Activated CD4-positive, alpha-beta memory T cell treated with anti-CD3 and anti-CD28 coated beads for 36 hours (primary cell): ENCODE measurements at places on chromosomes 7 and 10. TPM values are rescaled to one million over a fixed set of nuclear protein-coding genes. Genes with fewer than 3 reads are reported as not detected.
A peak's percentile ranks its signal among the peaks of the same experiment; 100 is the strongest.

TFEC gene
- not detected for total RNA-seq

MACC1 gene
- 0.10 TPM for total RNA-seq

RNF32 gene
- 1.4 TPM for total RNA-seq

SPDYE16 gene
- 0.19 TPM for total RNA-seq

LBX1 gene
- total RNA-seq, result not detected

CYP17A1 gene
- not detected for total RNA-seq

DNA sequence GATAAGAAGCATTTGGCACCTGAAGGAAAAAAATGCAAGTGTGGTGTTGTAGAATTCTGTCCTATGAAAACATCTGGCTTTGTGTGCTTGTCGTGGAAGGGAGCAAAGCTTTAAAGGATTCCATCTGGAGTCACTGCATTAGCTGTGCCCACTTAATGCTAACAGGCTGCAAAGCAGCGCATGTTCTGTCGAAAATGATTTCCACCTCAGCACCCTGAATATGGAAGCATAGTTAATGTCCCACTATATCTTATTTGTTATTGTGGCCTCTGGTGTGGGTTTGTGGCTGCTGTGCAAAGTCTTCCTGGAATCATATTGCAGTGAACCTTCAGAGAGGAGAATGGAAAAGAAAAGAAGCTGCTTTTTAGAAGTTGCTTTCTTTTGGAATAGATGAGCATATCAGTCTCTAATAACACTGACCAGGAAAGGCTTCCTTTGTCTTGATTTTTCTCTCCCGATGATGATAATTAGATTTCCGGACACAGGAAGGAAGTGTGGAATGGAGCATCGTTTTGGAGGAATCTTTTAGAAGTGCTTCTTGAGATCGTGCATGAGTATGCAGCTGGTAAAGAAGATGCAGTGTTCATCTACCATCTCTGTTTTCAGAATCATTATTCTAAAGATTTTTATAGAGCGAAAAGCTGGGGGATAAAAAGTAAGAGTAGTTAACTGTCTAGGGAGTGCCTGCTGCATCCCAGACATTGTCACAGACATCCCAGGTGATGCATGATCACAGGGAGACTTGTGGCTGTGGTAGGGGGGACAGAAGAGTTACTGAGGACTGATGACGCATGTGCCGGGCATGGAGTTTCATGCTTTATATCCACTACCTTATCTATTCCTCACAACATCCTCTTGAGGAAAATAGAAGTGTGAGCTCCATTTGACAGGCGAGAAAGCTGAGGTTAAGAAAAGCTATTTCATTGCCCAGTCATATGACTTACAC lies 54.6 kb downstream of the TEX36 start:
- no peaks in the 10 kb centered on the region for H3K36me3 ChIP-seq
- no peak for DNase-seq
- H3K27me3 ChIP-seq, result peaks cover 6% of the 10 kb centered on the region
- no peak overlapping the region for H3K4me3 ChIP-seq

- peaks cover 38% of the 10 kb centered on the region for H3K27me3 ChIP-seq
- H3K4me3 ChIP-seq, result no peak overlapping the region
- H3K27ac ChIP-seq, result no peak overlapping the region
- H3K36me3 ChIP-seq, result no peaks in the 10 kb centered on the region
- peaks cover 3% of the 10 kb centered on the region for H3K4me1 ChIP-seq
Observed at GRCh38 chr10:121594623-121595350, 3.5 kb downstream of the FGFR2 start.

DNA sequence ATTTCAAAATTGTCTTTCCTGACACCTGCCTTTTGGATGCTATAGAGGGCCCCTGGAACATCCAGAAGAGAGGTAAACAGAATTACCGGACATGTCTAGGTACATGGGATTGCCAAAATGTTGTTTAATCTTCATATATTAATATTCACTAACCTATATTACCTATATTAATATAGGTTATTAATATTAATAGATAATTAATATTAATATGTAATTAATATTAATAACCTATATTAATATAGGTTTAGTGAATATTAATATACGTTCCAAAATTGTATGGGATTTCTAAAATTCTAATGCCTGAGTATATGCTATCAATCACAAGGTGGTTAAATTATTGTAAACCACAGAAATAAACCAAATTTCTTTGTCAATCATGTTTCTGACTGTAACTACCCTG lies 17.4 kb downstream of the TOMM7 start:
- no peak for DNase-seq
- no peaks in the 10 kb centered on the region for H3K36me3 ChIP-seq
- H3K4me1 ChIP-seq, result no peaks in the 10 kb centered on the region
- H3K4me3 ChIP-seq, result no peak overlapping the region
- peaks cover 2% of the 10 kb centered on the region for H3K27me3 ChIP-seq

DNA sequence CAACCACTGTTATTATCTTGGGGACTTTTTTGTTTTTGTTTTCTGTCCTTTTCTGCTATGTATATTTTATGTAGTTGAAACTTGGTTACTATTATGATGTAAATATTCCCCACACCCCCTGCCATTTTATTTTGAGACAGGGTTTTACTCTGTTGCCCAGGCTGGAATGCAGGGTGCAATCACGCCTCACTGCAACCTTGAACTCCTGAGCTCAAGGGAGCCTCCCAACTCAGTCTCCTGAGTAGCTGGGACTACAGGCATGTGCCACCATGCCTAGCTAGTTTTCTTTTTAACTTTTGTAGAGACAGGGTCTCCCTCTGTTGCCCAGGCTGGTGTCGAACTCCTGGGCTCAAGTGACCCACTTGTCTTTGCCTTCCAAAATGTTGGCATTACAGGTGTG lies 18.0 kb downstream of the GSTO2 start:
- H3K36me3 ChIP-seq, result no peaks in the 10 kb centered on the region
- no peak for DNase-seq
- peaks cover 20% of the 10 kb centered on the region for H3K27me3 ChIP-seq
- no peak overlapping the region for H3K4me3 ChIP-seq
- H3K27ac ChIP-seq, result no peak overlapping the region
- H3K4me1 ChIP-seq, result peaks cover 5% of the 10 kb centered on the region

- H3K4me1 ChIP-seq, result peaks cover 37% of the 10 kb centered on the region
- H3K27ac ChIP-seq, result peak overlapping the region; percentile 98
- DNase-seq, result no peak
- peaks cover 10% of the 10 kb centered on the region for H3K36me3 ChIP-seq
- peak overlapping the region; percentile 94 for H3K4me3 ChIP-seq
- no peaks in the 10 kb centered on the region for H3K27me3 ChIP-seq
Observed at GRCh38 chr10:42637142-42637541, 1.2 kb downstream of the ZNF33B start.

- H3K4me1 ChIP-seq, result no peaks in the 10 kb centered on the region
- no peak for DNase-seq
- peaks cover 16% of the 10 kb centered on the region for H3K27me3 ChIP-seq
- no peak overlapping the region for H3K27ac ChIP-seq
Observed at GRCh38 chr7:155556763-155557162, 10.4 kb upstream of the CNPY1 start.

DNA sequence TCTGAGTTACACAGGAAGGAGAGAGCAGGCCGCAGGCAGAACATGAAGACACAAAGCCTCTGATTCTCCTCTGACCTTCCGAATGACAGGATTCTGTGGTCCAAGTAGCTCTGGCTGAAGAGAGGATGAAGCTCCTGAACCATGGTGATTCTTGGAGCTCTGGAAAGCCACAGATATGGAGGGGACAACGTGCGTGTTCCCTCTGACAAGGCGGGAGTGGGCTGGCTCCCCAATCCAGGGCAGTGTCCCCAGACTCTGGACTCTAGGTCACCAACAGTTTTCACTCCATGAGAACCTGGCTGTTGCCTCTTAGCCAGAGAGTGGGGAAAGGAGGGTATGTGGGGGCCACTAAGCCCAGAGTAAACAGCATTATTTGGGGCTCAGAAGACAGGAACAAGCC lies 7.4 kb upstream of the TRPV6 start:
- no peak for DNase-seq
- H3K4me1 ChIP-seq, result no peaks in the 10 kb centered on the region
- H3K27ac ChIP-seq, result no peak overlapping the region
- H3K4me3 ChIP-seq, result no peak overlapping the region

GRCh38 chr10:131678171-131678570 lies 222.6 kb upstream of the PPP2R2D start:
- DNase-seq, result no peak
- H3K36me3 ChIP-seq, result no peaks in the 10 kb centered on the region
- no peaks in the 10 kb centered on the region for H3K27me3 ChIP-seq
- no peak overlapping the region for H3K4me3 ChIP-seq

- H3K4me1 ChIP-seq, result peaks cover 16% of the 10 kb centered on the region
- H3K4me3 ChIP-seq, result peak within 1 kb of the TSS; percentile 73
- peak; percentile 54 for DNase-seq
- no peaks in the 10 kb centered on the region for H3K36me3 ChIP-seq
- H3K27me3 ChIP-seq, result peaks cover 73% of the 10 kb centered on the region
Observed at GRCh38 chr10:11017570-11018431, at the start of gene CELF2. CELF2 (plus strand) TSS chr10:11017872; CDS start chr10:11018090, 218 bp downstream.

DNA sequence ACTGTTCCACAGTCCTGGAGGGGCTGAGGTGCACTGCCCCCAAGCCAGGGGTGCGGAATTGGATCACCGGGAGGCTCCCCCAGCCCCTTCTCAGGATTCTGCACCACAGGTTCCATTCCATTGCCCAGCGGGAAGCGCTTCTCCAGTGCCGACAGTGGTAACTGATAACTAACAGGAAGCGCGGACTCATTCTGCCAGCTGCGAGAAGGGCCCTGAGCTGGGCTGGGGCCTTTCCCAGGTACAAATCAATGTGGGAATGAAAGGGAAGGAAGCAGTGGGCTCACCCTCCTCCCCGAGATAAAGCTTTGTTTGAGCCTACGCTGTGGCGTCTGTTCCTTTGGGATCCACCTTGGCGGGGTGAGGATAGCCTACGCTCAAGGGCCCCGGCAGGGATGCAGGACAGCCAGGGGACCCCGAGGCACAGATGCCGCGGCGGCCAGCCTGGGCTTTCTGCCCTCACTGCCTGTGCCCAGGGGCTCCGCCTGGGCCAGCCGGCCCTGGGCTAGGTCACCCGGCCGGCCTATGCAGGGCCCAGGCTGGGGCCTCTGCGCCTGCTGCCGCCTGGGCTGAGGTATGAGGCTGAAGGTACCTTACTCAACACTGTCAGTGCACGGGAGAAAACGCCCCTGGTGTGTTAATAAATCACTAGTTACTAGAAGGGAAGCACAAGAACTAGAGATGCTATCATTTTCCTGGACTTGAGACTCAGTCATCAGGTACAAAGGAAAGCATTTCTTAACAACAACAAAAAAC lies 39.4 kb downstream of the EN2 start:
- peaks cover 23% of the 10 kb centered on the region for H3K27me3 ChIP-seq
- no peak overlapping the region for H3K27ac ChIP-seq
- DNase-seq, result no peak
- H3K4me1 ChIP-seq, result no peaks in the 10 kb centered on the region
- H3K4me3 ChIP-seq, result no peak overlapping the region
- no peaks in the 10 kb centered on the region for H3K36me3 ChIP-seq

DNA sequence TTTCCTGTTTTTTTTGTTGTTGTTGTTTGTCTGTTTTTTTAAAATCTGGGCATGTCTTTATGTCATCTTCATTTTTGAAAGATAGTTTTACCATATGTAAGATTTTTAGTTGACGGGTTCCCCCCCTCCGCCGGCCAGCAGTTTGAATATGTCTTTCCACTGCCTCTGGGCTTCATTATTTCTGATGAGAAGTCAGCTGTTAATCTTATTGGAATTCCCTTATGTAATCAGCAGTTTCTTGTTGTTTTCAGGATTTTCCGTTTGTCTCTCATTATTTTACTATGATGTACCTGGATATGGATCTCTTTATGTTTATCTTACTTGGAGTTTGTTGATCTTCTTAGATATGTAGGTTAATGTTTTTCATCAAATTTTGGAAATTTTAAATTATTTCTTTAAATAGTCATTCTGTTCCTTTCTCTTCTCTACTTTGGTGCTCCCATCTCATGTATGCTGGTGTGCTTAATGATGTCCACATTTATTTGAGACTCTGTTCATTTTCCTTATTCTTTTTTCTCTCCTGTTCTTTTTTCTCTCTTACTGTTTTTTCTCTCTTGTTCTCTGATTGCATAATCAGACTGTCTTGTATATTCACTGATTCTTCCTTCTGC lies 9.7 kb downstream of the EXOC6 start:
- H3K27ac ChIP-seq, result no peak overlapping the region
- no peaks in the 10 kb centered on the region for H3K27me3 ChIP-seq
- no peak overlapping the region for H3K4me3 ChIP-seq
- peaks cover 25% of the 10 kb centered on the region for H3K36me3 ChIP-seq
- H3K4me1 ChIP-seq, result peaks cover 15% of the 10 kb centered on the region
- DNase-seq, result no peak

- peaks cover 3% of the 10 kb centered on the region for H3K4me1 ChIP-seq
- H3K4me3 ChIP-seq, result no peak overlapping the region
- no peak for DNase-seq
- no peaks in the 10 kb centered on the region for H3K27me3 ChIP-seq
- no peaks in the 10 kb centered on the region for H3K36me3 ChIP-seq
Observed at GRCh38 chr10:103820101-103821062, 35.0 kb downstream of the SH3PXD2A start.

DNA sequence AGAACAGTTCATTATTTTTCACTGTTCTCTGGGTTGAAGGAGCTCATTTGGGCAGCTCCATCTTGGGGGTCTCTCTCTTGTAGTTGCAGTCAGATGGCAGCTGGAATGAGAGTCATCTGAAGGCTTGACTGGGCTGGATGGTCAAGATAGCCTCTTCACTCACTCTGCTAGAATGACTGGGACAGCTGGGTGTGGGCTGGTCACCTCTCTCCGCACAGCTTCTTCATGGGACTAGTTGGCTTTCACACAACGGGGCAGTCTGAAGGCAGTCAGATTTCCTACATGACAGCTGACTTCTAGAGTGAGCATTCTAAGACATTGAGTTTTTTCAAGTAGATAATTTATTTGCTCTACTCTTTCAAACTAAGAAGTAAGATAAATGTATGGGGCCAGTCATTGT lies 13.1 kb downstream of the PLEKHA1 start:
- no peaks in the 10 kb centered on the region for H3K27me3 ChIP-seq
- no peak overlapping the region for H3K27ac ChIP-seq
- H3K4me1 ChIP-seq, result peaks cover 62% of the 10 kb centered on the region
- H3K4me3 ChIP-seq, result no peak overlapping the region
- H3K36me3 ChIP-seq, result peaks cover 17% of the 10 kb centered on the region
- no peak for DNase-seq

GRCh38 chr10:132349766-132350165 lies 17.8 kb downstream of the LRRC27 start:
- DNase-seq, result no peak
- no peaks in the 10 kb centered on the region for H3K27me3 ChIP-seq
- no peak overlapping the region for H3K27ac ChIP-seq
- H3K4me3 ChIP-seq, result no peak overlapping the region
- H3K4me1 ChIP-seq, result no peaks in the 10 kb centered on the region
- H3K36me3 ChIP-seq, result no peaks in the 10 kb centered on the region

DNA sequence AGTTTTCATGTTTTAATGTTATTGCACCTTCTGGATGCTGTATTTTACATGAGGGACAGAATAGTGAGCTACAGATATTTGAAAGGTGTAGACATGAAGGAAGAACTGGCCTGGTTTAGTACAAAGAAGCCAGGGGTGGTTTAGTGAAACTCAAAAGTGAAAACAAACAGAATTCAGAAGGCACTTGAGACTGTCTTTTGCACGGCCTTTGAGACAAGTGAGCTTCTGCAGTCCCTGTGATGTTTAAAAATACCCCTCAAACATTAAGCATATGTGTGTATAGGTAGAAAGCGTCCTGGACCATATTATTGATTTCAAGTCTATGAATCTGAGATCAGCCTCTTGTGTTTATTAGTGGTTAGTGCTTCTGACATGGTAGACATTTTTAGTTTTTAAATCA lies 118.9 kb downstream of the CDK14 start:
- H3K4me1 ChIP-seq, result no peaks in the 10 kb centered on the region
- no peak overlapping the region for H3K4me3 ChIP-seq

- no peak overlapping the region for H3K4me3 ChIP-seq
- H3K27ac ChIP-seq, result no peak overlapping the region
- H3K27me3 ChIP-seq, result peaks cover 3% of the 10 kb centered on the region
Observed at GRCh38 chr10:103549349-103549685, 55.8 kb downstream of the NEURL1 start.
